ENCODE measurements at places on chromosomes 16 and 17.

- no peak for DNase-seq
Observed at GRCh38 chr17:6085812-6086211, 15.6 kb downstream of the WSCD1 start.

DNA sequence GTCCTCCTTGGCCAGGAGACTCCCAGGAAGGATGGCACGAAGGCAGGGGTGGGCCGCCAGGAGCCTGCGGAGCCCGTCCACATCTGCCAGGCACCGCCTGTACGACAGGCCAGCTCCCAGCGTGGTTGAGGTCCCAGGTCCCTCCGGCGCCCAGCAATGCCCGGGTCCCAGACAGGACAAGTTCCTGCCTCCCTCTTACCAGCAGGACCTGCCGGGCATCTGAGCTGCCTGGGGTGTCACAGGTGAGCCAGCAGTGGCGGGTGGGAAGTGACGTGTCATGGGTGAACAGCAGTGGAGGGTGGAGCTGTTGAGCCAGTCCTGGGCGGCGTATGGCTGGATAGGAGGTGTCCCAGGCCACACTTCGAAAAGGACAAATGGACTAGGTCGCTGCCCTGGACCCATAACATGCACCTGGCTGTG is 15.7 kb upstream of the BAHCC1 start:
- DNase-seq: no peak

GRCh38 chr16:768428-768827 is 7.9 kb downstream of the MSLN start:
- DNase-seq: no peak

DNA sequence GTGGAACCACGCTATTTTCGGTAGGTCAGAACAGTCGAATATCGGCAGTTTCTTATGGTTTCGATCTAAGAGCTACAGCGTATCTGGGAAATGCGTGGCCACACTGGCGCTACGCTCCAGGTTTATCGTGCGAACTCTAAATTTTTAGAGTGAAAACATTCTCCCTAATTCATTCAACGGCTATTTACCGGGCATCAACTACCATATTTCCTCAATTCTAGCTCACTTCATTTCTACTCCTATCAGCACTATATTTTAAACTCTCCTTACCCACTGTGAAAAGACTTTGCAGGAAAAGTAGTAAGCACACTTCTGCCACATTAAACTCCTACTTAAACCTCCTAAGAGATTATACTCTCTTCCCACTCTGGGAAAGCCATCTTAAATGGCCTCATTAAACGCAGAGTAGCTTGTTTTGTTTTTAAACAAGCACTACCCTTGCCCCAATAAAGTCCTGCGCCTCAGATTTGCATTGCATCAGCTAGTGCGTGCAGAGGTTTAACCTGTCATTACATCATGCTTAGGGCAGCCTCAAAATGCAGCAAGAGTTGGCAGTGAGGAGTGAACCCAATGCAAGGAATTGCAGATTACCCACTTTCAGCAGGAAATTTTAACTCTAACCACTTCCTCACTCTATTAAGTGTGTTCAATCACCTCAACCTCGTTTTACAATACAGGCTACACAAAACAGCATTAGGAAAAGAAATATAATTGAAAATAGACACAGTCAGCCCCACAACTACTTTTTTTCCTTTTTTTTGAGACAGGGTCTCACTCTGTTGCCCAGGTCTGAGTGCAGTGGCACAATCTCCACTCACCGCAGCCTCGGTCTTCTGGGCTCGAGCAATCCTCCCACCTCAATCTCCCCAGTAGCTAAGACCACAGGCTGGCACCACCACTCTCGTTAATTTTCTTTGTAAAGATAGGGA is 18.8 kb downstream of the SIAH1 start:
- DNase-seq: no peak

- peak; percentile 74 for DNase-seq
Observed at GRCh38 chr17:41665566-41666236, 23.0 kb upstream of the EIF1 start.

GRCh38 chr17:1455291-1455796 is 688 bp downstream of the CRK start:
- no peak for DNase-seq

DNA sequence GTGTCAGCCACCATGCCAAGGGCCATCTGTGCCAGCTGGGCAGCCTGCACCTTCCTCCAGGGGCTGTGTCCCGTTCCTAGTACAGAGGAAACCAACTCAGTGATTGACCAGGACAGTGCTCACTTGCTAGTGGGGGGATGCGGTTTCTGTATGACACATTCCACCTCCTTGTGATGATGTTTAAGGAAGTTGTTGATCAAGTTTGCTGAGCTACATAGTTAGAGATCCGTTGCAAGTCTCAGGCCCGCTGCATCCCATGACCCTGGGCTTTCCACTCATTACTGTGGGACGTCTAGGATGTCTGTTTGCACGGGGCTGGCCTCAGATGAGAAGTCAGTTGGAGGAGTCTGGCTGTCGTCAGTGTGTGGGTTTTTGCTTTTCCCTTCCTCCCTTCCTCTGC is 33.6 kb downstream of the RNF213 start:
- DNase-seq: no peak

DNA sequence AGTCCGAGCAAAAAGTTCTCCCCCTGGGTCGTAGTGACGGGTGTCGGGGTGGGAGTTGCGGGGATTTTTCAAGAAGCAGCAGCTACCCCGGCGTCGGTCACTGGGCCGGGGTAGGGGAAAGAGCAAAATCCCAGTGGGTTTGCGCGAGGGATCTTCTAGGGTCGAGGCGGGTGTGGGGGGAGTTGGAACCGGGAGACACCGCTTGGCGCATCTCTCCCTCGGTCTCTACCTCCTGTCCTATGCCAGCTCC is 2.3 kb upstream of the UBTF start:
- DNase-seq: no peak

- no peak for DNase-seq
Observed at GRCh38 chr16:10373556-10373955, 12.3 kb upstream of the ATF7IP2 start.

DNA sequence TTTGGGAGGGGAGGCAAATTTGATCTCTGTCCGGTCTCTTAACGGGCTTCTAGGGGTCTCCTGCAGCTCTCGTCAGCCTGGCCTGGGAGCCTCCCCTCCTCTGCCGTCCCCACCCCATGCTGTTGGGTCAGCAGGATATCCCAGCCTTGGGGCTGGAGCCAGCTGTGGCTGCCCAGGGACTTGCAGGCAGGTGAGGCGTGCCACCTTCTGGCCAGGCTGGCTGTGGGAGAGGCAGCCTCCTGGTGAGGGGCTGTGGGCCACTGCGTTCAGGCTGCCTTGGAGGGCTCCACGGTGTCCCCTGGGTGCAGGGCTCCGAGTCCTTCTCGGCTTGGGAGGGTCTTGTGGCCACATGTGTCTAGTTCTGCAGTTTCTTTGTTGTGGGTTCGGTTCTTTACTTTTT is 34.6 kb downstream of the TBCD start:
- DNase-seq: no peak

DNA sequence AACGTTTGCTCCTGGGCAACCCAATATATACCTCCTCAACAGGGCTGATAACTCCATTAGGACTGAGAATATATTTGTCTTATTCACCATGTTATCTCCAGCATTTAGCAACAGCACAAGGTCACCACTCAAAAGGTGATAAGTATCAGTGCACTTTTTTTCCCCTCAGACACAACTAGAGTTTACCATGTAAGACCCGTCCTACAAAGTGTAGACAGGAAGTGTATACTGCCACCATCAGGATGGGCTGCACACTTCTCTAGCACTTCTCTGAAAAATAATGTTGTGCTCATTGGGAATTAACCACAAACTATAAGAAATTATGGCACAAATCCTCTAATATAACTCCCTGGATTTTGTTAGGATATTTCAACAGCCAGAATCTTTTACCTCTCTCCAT is 5.7 kb upstream of the VAT1L start:
- DNase-seq: no peak

DNA sequence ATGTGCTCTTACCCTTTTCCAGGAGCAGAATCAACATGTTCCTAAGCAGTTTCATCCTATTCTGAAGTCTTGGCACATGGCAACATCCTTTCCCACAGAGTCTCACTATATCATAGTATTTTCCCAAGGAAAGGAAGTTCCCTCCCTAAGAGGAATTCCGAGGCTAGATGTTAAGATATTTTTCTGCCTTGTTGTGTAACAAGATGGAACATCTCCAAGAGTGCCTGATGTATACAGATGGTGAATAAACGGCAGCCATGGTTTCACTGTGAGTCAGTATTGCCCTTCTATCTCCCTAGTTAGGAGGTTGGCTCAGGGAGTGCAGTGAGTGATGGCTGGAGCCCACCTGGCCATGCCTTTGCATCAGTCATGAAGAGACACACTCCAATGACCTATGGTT is 48.2 kb downstream of the SPACA3 start:
- DNase-seq: no peak

DNA sequence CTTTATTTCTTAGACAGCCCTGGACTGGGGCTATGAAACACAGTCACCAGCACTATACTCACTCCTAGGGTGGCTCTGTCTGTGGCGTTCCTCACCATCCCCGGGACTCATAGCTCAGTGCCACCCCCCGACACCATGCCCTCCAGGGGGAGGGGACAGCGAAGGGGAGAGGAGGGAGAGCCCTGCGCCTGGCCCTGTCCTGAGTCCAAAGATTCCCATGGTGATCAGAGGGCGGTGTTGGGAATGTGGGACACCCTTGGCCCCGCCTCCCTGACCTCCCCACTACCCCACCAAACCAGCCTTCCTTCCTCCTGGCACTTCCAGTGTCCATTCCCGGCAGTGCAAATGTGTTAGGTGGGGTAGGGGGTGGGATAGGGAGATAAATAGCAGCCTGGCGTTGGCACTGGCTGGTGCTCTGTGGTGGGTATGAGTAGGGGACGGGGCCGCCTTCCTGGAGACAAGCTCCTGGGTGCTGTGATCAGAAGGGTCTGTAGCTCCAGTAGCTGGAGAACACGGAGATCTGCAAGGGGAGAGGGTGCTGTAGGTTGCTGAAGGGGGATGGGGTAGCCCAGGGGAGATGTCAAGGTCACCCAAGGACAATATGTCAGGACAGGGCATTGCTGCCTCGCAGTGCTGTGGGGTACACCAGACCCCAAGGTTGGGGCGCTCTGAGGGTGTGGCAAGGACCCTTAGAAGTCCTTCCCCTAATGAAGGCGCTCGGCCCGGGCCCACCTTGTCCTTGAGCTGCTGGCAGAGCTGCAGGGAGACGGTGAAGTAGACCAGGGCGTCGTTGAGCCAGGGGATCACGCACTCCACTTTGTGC is 2.0 kb downstream of the SMIM22 start:
- no peak for DNase-seq

DNA sequence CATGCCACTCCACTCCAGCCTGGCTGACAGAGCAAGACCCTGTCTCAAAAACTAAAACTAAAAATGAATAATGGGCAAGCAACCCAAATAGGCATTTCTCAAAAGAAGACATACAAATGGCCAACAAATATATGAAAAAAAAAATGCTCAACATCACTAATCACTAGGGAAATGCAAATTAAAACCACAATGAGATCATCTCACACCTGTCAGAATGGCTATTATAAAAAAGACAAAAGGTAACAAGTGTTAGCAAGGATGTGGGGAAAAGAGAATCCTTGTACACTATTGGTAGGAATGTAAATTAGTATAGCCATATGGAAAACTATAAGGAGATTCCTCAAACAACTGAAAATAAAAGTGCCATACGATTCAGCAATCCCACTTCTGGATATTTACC is 7.1 kb upstream of the ERCC4 start:
- no peak for DNase-seq

DNA sequence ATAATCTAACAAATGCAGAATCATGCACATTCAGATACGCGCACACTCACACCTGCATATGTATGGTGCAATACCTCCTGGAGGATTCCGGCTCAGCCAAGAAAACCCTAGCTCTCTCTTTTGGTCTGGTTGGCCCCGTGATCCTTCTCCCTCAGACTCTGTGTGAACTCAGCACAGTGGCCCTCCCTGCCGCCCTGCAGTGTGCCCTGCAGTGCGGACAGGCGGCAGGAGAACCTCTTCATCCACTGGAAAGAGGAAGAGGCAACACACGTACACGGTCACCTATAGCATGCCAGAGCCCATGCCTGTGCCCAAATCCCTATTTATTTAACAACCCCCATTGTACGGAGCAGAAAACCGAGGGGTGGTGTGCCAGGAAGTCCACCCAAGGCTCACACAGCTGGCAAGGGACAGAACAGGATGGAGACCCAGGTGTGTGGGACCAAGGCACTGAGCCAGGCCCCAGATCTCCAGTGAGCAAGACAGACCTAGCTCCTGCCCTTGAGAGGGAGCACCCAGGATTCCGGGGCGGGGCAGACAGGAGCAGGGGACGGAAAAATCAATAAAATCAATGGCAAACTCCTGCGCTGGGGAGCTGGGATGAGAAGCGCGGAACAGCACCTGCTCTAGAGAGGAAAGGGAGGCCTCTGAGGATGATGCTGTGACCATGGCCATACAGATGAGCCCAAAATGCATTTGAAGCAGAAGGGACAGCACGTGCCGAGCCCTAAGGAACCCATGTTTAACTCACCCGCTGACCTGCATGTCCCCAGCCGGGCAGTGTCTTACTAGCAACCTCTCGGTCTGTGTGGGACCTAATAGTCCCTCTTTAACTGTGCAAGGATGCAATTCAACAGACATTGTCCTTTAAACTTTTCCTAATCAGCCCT is 54.7 kb upstream of the CIBAR2 start:
- DNase-seq: no peak

GRCh38 chr16:6309271-6309670 is 1023.4 kb upstream of the RBFOX1 start:
- no peak for DNase-seq

GRCh38 chr16:7437135-7437804 is 104.6 kb downstream of the RBFOX1 start:
- no peak for DNase-seq

- no peak for DNase-seq
Observed at GRCh38 chr16:89246383-89246902, 28.9 kb downstream of the ZNF778 start.

DNA sequence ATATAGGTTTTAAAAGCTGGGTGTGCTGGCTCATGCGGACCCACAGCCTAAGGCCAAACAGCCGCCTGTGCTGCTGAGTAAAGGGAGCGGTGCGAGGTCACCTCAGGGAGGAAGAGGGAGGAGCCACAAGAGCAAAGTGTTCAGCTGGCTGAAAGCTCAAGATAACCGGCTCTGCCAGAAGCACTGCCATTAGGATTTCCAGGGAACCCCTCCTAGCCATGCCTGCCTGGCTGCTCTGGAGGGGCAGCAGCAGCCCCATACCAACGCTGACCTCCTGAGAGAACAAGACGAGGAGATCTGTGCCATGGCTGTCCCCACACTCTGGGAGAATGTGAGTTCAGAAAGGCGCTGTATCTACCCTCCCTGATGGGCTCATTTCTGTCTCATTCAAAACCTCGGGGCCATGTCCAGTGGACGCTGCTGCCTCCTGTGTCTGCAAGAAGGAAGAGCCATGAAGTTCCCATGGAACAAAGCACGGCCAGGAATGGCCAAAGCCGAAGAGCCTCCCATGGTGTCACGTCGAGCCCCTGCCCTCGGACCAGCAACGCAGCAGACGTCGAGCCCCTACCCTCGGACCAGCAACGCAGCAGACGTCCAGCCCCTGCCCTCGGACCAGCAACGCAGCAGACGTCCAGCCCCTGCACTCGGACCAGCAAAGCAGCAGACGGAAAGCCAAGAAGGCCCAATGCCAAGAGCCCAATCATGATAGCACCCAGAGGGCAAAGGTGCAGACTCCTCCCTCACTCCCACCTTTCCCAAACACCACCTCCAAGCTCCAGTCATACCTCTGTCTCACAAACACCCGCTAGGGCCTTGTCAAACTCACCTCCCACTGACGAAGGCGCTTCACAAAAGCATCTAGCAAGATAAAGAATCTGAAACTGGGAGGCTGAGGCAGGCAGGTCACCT is 107.0 kb downstream of the ANKRD11 start:
- DNase-seq: no peak

- DNase-seq: no peak
Observed at GRCh38 chr17:80363518-80364090, 51.4 kb upstream of the ENDOV start.

All from substantia nigra (tissue), 51 donors.